Lower lobe of right lung (tissue), 2 donors: ENCODE measurements at places on chromosomes 1 and 21.

DNA sequence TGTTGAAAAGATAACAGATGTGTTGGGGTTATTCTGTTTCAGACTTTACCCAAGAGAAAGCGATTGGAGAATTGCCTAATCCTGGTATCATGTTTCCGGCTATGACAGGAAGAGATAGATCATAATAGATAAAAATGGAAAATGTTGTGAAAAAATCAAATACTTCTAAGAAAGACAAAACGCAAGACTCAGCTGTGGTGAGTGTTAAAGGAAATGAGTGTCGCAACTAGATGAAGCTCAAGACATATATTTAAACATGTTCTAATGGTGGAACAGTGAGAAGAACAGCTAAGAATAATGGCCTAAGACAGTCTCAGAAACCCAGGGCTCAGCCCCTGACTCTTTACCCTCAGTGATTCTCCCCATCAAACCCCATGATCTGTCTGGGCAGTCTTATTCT is 426.7 kb upstream of the RUNX1 start:
- DNase-seq, result no peak

- peak; percentile 91 for DNase-seq
Observed at GRCh38 chr1:116485071-116485735, 85.6 kb downstream of the CD58 start.

- no peak for DNase-seq
Observed at GRCh38 chr1:232562855-232563510, 67.0 kb downstream of the SIPA1L2 start.

GRCh38 chr1:60185684-60186083 is 112.1 kb upstream of the C1orf87 start:
- no peak for DNase-seq

DNA sequence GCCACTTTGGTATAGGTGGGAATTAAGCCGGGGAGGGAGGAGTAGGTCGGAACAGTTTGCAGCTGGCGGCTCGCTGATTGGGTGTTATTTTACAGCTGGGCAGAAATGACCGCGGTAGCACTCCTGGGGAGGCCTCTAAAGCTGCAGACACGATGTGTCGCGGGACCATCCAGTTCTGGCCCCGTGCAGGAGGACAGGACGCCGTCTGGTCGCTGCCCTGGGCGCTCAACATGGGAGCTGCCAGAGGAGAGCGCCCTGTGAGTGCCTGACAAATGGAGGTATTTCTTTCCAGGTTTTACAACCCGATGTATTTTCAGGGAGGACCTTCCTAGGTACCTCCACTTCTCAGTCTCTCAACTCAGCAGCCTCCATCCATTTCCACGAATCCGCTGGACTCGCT is 46.2 kb downstream of the CDC7 start:
- DNase-seq, result no peak

DNA sequence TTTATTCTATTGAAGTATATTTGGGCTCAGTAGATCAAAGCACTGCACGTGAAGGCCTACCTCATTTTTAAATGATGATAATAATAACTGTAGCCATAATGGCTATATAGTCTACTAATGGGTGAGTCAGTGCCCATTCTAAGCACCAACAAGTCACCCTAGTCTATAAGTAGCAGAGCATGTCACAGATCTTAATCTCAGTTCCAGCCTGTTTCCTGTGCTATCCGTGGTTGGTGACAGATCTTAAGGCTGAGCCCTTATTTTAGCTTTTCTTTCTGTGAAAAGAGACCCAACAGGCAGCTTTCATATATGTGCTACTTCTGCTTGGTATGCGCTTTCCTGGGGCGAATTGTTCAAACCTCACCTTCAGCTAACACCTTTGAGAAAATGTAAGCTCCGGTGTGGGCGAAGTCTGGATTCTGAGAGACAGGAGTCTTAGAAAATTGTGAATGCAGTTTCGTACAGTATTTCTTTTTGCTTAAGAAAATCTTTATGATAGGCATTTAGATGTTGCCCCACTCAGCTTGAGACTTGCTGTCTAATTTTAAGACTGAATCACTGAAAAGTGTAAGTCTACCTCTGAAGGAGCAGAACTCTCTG is 59.6 kb downstream of the FMN2 start:
- DNase-seq, result no peak

- DNase-seq, result no peak
Observed at GRCh38 chr1:116854403-116854690, 55.4 kb upstream of the PTGFRN start.

- DNase-seq, result no peak
Observed at GRCh38 chr1:208461680-208462079, 217.5 kb upstream of the PLXNA2 start.

- DNase-seq, result no peak
Observed at GRCh38 chr1:34833711-34834110, 25.8 kb downstream of the SMIM12 start.

DNA sequence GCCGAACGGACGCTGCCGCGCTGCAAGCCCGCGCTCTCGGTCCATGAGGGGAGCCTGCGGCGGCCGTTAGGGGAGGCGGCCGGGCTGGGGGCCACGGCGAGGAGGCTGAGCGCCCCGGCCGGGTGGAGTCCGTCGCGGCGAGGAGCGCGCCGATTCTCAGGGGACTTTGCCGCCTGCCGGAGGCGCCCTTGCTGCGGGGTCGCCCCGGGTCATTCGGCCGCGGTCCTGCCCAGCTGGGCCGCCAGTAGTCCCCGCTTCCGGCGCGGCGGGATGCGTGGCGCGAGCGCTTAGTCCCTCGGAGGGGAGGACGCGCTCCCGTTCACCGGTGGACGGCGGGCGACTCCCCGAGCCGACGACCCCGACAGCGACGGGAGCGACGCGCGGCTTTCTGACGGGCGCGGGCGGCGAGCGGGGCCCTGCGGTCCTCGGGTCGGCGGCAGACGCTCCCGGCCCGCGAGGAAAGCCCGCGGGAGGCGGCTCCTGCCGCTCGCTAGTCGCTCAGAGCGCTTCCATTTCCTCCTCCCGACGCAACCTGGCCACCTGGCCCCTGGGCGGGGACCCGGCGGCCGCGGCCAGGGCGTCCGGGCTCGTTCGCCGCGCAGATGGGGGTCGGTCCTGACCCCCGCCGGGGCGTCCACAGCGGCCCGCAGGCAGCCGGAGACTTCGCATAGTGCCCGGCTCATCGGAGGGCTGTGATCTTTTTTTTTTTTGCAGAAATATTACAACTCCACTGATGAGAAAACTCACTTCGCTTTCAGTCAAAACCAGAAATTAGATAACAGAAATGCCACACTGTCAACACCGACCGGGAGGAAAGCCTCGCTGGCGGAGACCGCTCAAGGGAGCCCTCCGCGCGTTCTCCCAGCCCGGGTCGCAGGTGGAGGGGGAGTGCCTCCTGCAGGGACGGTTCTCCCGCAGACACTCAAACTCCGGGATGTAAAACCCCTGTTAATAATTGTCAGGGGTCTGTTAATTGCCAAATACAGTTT is 641 bp upstream of the ZBTB21 start:
- DNase-seq, result peak; percentile 77

DNA sequence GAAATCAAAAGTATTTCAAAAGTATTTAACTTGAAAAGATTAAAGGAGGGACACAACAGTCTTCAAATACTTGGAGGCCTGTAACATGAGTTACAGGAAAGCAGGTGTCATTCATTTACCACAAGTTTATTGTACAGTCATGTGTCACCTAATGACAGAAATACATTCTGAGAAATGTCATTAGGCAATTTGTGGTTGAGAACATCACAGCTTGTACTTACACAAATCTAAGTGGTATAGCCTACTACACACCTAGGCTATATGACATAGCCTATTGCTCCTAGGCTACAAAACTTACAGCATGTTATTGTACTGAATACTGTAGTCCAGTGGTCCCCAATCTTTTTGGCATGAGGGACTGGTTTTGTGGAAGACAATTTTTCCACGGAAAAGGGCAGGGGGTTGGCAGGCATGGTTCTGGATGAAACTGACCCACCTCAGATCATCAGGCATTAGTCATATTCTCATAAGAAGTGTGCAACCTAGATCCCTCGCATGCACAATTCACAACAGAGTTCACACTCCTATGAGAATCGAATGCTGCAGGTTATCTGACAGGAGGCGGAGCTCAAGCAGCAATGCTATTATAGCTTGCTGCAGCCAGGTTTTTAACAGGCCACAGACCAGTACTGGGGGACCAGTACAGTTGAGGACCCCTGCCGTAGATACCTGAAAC is 25.0 kb upstream of the PHTF1 start:
- DNase-seq, result no peak

GRCh38 chr21:41302976-41303375 is 13.6 kb upstream of the FAM3B start:
- no peak for DNase-seq

- DNase-seq, result no peak
Observed at GRCh38 chr1:87204441-87204840, 124.2 kb upstream of the LMO4 start.

DNA sequence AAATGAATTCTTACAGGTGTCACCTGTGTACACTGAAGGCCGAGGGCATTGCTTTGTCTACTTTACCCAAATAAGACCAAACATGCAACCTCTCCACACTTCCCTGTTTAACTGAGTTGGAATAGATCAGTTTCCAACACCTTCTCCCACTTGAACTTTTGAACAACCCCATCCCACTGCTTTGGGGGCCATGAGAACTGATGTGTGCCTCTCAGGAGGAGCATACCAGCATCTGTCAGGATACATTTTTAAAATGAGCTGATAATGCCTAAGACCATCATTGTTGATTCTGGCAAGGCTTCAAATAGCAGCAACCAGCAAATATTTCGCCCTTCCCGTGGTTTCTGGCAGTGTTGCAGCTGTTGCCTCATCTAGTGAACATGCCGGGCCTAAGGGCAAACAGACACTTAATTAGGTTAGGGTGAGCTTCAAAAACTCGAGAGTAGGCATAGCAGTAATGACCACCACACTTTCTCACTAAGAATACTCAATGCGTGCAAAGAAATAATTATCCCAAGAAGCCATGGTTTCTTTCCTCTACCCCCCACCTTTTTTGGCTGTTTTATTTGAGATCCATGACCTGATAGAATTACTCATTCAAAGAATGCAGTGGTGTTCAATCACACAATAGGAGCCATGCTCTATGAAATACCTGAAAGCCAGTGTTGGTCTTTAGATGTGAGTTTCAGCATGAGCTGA is 63.7 kb downstream of the MAP10 start:
- no peak for DNase-seq

GRCh38 chr1:237467320-237467719 is 423.4 kb downstream of the ZP4 start:
- DNase-seq, result no peak

- DNase-seq, result no peak
Observed at GRCh38 chr1:239169276-239169675, 217.1 kb upstream of the CHRM3 start.
